T-helper 9 cell (primary cell): ENCODE measurements at places on chromosomes 5 and 9.

DNA sequence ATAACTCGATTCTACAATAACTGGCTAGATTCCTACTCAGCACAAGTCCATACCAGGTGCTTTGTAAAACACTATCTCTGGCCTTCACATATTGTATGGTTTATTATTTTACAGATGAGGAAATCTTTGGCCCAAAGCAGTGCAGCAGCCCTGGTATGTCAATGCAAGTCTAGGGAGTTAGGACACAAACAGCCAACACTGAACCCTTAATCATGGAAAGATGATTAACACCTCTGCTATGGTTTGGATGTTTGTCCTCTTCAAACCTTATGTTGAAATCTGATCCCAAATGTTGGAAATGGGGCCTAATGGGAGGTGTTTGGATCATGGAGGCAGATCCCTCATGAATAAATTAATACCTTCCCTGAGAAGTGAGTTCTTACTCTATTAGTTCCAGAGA lies 76.6 kb downstream of the MAPKAP1 start:
- no peak for DNase-seq

DNA sequence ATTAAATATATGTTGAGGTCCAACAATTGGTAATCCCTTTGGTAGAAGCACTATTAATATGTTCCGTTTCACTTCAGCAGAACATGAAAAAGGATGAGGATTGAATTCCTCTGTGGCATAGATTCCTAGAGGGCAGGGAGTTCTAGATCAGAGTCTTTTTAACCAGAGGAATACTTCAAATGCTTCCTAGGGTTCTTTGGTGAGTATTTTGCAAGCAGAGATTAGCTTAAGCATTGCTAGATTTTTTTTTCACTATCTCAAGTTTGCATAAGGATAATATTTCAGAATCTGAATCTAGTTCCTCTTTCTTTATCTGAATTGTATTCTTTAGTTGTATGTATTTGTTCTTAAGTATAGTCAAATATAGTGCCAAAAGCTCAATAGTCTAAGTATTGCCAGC lies 116.6 kb upstream of the ADAMTSL1 start:
- no peak for DNase-seq

DNA sequence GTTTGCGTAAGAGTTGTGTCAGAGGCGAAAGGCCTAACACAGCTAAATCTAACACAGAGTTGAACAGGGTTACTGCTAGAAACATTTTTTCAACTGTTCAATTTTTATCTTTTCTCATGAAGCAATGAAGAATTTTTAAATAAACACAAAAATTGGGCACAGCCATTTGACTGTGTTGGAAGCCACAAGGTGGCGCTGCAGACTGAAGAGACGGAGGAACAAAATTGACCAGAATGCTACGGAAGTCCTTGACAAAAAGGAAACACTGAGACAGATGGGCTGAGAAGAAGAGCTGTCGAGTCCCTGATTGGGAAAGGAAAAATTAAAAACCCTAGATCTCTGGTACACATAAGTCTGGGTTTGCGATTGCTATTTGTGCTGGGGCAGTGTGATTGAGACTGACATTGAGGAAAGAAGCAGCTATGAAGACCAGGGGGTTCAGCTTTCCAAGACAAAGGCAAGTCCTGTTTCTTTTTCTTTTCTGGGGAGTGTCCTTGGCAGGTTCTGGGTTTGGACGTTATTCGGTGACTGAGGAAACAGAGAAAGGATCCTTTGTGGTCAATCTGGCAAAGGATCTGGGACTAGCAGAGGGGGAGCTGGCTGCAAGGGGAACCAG lies at the start of gene PCDHB9:
Gene PCDHB9 (plus strand): TSS at position 265 of the 616 bp plus-strand sequence. CDS start 158 bp downstream, at position 423.
- DNase-seq = peak; percentile 35

DNA sequence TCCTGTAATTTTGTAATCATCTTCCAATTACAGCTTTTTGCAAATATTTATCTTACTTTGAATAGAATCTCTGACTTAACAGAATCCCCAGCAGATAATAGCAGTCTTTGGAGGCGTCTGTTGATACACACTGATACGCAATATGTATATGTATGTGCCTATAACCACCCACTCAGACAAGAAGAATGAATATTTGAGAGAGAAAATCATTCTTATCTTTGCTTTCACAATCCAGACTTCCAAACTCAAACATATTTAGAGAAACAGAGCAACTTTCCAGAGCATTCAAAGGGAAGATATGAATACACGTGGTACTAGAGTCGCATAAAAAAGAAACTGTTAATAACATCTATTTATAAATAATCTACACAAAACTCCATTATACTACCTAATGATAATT lies 6.1 kb downstream of the RORB start:
- no peak for DNase-seq

DNA sequence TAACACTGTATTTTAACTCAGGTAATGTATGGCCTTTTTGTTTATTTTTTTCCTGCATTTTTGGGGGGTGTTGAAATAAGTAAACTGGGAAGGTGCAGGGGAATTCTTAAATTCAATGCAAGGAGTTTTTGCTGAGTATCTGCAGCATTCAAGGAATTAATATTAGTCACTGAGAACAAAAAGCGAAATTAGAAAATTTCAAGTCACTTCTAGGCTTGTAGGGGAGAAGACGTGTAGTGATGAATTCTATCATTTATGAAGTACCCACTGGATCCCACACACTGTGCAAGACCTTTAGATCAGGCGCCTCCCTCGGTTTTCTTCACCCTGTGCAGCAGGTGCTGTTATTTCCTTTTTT lies 1.2 kb downstream of the EHMT1 start:
- no peak for DNase-seq
